GM20000 (cell line): ENCODE measurements at places on chromosomes 12 and 14.
A peak's percentile ranks its signal among the peaks of the same experiment; 100 is the strongest.

- DNase-seq: no peak
Measured at GRCh38 chr14:68405961-68406360, 386.9 kb downstream of the ZFP36L1 start.

DNA sequence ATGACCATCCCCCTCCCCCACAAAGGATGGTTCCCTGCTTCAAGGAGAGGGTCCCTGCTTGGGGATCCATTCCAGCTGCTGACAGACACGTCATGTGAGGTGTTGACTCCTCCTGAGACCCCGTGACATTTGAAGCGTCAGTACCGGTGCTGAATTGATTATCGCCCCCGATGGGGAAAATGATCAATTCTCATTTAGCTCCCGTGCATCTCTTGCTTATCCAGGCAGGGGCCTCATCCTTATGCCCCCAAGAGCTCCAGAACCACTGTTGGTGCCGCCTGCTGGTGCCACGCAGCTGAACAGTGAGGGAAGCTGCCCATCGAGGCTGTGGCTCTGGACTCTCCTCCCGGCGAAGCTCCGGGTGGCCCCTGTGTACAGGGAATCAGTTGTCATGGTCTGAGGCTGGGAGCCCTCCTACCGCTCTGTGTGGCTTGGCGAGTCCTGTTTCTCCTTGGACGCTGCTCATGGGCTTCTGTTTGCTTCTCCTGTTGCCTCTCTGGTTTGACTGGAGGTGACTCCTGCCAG, 4.6 kb downstream of the KIF26A start:
- no peak for DNase-seq

GRCh38 chr12:123150744-123151456, at the start of gene PITPNM2:
PITPNM2 (minus strand) TSS chr12:123151090; CDS start chr12:123034590, 116,500 bp downstream.
- peak; percentile 90 for DNase-seq

DNA sequence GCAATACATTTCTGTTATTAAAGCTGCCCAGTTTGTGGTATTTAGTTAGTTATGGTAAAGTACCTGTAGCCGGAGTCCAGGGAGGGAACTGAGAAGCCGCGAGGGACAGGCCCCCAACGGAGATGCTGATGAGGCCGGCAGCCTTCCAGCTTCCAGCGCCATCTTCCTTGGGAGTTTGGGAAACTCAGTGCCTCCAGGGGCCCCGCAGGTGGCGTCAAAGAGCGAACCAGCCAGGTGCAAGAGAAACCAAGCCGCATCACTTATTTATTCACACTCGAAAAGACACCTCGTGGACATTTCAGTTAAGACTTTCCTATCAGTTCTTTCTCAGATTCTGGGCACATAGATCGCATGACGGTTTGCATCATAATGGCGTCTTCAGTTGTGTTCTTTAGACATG, 216.6 kb downstream of the GLT1D1 start:
- DNase-seq: no peak

DNA sequence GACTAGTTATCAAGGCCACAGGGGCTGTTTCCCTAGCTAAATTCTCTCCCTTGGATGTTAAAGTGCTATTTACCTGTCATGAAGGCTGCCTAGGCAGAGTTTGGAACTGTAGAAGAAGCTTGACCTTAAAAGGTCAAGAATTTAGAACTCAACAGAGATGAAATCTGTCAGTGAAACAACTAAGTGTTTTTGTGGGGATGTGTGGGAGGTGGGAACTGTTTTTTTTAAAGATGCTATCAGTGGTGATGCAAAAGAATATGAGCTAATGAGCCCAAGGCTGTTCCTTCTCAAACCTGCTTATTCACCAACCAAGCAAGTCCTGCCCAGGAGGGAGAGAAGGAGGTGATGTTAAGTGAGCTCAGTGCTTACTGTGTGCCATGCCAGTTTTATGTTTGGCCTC, 40.8 kb upstream of the POC1B start:
- DNase-seq: peak; percentile 18

DNA sequence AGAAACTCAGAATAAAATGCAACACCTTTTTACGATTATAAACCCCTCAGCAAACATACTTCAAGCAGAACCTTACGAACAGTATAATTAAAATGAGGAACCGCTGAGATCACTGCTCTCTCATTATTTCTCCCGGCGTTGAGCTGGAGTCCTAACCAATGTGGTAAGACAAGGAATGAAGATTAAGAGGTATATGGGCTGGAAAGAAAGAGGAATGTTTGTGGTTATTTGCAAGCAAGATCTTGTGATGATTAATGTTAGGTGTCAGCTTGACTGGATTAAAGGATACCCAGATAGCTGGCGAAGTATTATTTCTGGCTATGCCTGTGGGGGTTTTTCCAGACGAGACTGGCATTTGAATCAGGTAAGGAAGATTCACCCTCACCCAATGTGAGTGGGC, 10.3 kb upstream of the ZNF84 start:
- no peak for DNase-seq
